ENCODE measurements at places on chromosomes 6 and 20.
A peak's percentile ranks its signal among the peaks of the same experiment; 100 is the strongest.

GRCh38 chr6:41546866-41547798, 951 bp downstream of the FOXP4 start:
- no peak for DNase-seq

DNA sequence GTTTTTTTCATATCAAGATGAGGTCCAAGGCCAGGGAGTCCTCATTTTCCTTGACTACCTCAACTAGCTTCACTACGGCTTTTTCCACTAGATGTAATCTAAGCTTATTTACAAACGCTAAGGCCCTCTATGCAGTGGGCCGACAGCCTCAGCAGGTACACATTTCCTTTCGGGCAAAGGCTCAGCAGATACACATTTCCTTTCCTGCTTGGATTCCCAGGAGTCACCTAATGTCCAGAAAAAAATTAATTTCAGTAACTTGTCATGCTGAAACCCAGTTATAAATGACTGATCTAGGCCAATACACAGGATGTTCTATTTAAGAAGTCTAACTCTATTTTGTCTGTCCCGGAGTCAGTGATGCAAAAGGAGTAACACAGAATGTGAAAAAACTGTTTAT, 7.2 kb upstream of the KIAA0408 start:
- no peak for DNase-seq

GRCh38 chr6:31621320-31621939, 915 bp downstream of the PRRC2A start:
- DNase-seq, result no peak

DNA sequence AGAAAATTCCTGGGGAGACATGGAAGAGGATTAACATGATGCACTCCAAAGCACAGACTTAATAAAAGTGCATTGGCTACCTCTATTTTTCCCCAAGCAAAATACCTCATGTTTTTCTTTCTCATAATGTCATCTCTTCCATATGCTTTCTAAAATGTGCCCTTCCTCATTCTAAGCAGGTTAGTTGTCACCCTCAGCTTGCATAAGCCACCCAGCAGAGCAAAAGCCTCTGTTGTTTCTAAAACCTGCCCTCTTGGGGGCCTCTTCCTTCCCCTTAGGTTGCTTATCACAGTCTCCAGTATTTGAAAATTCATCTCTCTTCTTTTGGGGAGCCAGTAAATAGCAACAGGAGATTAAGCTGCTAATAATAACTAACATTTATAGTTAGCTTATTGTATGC, 183.6 kb upstream of the FLRT3 start:
- no peak for DNase-seq

DNA sequence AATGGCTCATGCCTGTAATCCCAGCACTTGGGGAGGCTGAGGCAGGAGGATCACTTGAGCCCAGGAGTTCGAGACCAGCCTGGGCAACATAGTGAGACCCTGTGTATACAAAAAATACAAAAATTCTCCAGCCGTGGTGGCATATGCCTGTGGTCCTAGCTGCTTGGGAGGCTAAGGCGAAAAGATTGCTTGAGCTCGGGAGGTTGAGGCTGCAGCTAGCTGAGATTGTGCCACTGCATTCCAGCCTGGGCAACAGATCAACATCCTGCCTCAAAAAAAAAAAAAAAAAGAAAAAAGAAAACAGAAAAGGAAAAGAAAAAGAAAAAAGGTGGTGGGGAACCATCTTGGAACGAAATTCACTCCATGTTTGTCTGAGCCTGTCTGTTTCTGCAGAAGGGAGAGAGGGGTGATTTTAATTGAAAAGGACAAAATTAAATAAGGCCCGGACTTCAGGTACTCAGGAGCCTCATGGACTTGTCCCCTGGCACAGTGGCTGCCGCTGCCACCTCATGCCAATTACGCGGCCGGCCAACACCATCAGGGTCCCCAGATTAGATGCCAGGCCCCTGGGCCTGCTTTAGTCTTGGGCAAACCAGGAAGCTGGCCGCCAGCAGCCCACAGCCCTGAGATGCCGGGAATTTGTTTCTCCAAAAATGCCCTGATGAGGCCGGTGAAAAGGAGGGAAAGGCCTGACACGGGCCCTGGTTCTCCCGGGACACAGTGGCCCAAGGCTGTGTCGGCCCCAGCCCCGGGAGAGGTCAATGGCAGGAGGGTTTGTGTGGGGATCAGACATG, 37.8 kb upstream of the STX16 start:
- no peak for DNase-seq

DNA sequence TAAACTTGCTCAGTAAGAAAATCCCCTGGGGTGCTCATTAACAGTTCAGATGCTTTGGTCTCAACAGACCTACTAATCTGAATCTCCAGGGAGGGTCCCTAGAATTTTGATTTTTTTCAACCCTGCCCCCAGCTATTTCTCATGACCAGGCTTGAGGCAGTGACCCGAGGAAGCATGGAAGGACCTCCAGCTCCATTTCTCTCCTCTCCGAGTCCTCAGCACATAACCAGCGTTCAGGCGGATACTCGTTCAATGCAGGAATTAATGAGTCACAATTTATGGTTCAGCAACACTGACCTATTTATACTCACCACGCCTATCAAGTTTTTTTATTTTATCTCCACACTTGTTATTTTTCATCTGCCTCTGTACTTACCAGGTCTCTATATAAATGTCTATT, 369.2 kb upstream of the CDH4 start:
- no peak for DNase-seq

DNA sequence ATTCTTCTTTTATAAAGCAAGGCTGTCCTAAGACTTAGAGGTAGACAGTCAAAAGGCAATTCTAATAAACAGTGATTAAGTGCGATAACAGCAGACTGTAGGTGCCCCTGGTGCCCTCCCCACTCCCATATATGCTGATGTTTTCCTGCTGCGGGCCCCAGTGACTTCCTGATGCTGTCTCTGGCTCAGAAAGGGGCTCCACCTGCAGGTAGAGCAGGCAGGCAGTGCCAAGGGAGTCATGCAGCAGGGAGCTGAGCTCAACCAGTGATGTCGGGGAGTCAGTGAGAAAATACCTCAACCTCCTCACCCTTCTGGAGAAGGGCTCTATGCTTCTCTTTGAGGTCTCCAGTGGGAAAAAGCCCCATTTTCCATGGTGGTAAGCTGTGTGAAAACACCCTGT, 126.7 kb upstream of the SSTR4 start:
- DNase-seq, result no peak

GRCh38 chr6:36753671-36754405, 56.2 kb downstream of the RAB44 start:
- no peak for DNase-seq

GRCh38 chr20:43976547-43976946, 61.9 kb downstream of the TOX2 start:
- no peak for DNase-seq

- peak; percentile 14 for DNase-seq
Measured at GRCh38 chr6:3523966-3524365, 67.1 kb upstream of the SLC22A23 start.

- DNase-seq, result no peak
Measured at GRCh38 chr6:75481394-75481793, 12.2 kb downstream of the FILIP1 start.

DNA sequence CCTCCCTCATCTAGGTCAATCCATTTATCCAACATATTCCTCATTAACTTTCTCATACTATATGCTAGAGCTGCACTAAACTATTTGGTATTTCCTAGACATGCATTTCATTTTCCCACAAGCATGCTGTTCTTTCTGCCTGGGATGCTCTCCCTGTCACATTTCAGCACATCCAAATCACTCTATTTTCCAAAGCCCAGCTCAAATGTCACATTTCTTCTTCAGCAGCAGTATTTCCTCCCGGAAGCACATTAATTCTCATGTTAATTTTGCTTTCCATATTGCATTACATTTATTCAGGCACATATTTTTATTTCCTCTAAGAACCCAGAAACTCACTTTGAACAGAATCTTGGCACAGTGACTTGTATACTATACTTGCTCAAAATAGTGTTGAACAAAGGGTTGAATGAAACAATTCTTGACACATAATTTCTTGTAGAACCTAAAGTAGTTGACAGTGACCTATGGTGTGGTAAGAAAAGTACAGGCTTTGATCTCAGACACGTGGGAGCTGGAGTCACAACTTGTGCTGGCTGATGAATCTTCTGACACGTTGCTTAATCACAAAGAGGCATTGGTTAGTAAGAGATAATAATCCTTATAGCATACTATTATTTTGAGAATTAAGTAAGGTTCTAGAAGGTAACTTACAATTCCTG, 30.8 kb upstream of the CD2AP start:
- no peak for DNase-seq

DNA sequence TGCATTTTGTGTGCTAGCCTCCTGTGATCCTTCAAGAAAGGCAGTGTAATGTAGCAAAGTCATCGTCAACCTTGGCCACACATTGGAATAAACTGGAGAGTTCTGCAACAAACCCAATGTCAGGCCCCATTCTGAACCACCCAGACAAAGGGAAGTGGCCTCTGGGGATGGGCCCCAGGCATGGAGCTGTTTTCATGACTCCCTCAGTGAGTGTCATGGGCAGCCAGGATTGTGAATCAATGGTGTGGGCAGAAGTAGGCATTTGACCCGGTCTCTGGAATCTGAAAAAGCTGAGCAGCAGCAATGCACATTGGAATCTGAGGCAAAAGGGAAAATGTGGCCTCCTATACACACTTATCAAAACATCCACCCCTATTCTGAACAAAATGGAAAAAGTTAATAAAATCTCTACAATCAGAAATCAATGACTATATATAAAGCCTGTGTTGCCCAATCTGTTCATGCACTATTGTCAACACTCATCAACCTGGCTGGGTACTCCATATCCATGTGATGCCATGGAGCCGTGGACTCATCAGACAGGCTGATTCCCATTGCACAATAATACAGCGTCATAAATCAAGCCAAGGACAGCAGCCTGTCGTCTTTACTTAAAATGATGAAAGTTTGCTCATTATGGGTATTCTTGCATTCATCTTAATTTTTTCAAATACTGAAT, 134.9 kb upstream of the STMND1 start:
- no peak for DNase-seq

DNA sequence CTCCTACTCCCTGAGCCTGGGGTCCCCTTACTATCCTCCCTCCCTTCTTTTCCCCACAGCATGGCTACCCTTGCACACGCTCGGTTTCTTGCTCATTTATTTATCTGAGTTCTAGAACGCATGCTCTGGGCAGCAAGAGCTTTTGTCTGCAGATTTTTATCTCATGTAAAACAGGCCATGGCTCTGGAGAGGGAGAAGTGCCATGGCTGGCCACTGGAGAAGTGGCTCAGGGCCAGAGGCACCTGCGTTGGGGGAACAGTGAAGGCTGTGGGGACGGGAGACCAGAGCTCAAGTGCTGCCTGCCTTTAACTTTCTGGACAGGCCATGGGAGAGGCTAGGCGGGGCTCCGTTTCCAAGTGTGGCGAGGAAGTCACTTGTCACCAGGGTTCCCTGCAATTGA, 177.7 kb upstream of the SULF2 start:
- DNase-seq, result no peak

DNA sequence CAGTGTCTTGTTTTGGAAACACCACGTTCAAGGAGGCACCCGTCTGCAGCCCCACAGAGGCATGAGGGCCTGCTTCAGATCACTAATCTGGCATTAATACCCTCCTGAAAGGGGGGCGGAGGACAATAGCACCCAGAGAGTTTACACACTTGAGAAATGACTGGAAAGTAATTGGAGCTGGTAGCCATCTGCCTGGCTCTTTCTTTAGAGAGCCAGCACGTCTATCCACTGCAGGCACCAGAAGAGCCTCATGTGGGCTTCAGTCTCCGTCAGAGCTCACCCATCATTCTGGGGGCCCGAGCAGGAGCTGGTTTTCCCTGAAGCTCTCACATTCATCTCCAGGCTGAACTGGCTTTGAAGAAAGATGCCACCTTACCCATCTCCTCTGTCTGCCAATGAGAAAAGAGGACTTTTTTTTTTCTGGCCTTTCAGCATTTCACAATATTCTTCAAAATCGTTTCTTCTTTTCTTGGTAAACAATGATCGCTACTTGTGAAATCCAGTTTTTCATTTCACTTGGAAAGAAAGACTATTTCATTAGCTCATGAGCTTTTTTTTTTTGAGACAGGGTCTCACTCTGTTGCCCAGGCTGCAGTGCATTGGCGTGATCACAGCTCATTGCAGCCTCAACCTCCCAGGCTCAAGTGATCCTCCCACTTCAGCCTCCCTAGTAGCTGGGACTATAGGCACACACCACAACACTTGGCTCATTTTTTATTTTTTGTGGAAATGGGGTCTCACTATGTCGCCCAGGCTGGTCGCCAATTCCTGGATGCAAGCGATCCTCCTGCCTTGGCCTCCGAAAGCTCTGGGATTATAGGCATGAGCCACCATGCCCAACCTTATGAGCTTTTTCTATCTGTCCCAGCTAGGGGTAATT, 124.7 kb upstream of the ZNF217 start:
- DNase-seq, result peak; percentile 97

DNA sequence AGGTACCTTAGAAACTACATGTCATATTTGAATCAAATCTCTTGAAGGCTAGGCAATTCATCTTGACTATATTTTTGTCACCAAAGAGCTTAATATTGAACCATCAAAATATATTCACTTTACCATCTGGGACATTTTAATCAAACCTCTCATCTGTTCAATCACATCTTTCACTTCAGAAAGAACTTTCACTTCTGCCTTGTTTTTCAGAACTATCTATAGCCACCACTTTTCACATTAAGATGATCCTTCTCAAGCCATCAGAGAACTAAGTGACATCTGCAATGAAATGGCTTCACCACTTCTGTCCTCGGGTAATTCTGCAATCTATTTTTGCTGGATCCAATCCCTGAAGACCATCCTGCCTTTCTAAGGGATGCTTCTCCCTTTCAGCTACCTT, 57.8 kb downstream of the OR2B2 start:
- DNase-seq, result no peak

DNA sequence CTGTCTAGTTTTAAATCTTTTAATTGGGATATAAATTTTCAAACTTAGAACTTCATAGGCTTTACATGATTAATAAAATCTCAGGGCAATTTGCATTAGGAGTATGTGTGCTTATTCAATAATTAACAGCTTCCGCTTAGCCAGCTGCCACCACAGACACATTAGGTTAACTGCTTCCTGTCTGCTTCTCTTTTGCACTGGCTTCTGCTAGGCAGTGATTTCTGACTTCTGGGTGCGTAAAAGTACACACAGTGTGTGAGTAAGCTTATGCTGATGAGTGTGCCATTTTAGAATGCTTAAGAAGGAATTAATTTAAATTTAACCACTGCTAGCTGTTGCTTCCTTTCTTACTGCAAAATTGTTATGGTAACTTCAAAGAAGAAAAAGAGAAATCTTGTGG, 73.9 kb downstream of the F13A1 start:
- DNase-seq, result no peak

DNA sequence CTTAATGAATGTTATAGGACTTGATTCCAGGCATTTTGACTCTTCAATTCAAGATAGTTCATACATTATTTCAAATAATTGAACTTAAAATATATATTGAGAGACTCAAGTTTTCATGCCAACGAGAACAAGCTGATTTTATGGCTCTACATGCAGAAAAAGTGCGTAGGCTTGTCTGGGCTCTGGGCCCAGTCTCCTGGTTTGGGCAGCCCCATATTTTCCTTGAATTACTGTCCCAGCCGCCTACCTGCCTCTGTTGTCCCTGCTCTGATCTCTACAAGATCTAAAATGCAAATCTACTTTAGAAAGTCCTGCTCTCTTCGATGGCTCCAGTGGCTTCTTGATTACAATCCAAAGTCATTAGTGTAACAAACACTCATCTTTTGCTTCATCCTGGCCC, 537.4 kb upstream of the CHD6 start:
- DNase-seq, result no peak
